ENCODE measurements at places on chromosomes 2 and 18.

- no peak for DNase-seq
These were observed 190.8 kb downstream of the TMEM18 start for GRCh38 chr2:486371-486770.

GRCh38 chr2:106363791-106364190 lies 104.4 kb downstream of the RGPD3 start:
- DNase-seq, result peak; percentile 8

DNA sequence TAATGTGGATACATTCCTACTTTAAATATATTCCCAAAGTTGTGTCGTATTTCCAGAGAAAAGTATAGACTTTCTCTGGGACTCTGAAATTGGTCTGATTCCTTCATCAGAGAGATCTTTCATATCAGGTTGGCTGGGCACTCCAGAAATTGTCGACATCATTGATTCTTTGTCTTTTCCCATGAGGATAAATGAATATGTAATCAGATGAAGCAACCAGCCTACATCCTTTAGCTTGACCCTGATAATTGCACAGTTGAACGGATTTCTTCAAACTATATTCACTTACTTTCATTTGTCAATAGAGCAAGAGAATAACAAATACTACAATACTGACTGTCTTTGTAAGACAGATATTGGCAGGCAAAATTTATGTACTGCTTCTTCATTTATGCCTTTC lies 680.2 kb upstream of the LRRTM4 start:
- DNase-seq, result no peak

DNA sequence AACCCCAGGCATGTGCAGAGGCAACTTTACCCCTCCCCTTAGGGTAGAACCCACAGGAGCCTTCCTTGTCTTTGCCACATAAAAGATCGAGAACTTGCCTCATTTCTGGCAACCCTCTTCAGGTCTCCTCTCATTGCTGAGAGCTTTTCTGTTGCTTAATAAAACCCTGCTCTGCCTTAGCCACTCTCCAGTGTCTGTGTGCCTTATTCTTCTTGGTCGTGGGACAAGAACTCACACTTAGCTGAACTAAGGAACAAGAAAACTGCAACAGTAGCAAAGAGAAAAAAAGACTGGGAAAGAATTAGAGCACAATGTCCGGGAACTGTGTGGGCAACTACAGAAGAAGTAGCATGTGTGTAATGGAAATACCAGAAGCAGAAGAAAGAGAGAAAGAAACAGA lies 56.2 kb upstream of the SMIM21 start:
- no peak for DNase-seq

Data from RKO (cell line).